ENCODE measurements at places on chromosomes 12 and 14. TPM values are rescaled to one million over a fixed set of nuclear protein-coding genes. Genes with fewer than 3 reads are reported as not detected.
A peak's percentile ranks its signal among the peaks of the same experiment; 100 is the strongest.

DNA sequence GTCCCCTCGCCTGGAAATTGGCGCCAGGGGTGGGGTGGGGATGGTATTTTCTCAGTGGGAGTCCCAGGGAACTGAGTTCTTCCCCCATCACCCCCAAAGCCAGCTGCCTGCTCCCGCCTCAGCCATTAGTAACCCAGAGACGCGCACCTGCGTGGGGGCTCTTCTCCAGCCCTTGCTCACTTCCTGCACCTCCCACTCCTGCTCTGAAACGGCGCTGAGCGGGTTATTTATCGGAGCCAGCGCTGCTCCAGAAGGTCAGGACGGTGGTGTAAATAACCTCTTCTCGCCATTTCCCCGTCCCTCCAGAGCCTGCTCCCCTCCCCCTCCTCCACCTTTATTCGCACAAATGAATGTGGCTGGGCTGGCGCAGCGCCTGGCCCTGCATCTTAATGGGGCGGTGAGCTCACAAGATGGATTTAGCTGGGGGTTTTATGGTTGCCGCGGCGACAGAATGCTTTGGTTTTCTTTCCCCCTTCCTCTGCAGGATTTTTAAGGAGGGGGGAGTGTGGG is 12.2 kb downstream of the GPR84 start:
- peak; percentile 79 for DNase-seq

DNA sequence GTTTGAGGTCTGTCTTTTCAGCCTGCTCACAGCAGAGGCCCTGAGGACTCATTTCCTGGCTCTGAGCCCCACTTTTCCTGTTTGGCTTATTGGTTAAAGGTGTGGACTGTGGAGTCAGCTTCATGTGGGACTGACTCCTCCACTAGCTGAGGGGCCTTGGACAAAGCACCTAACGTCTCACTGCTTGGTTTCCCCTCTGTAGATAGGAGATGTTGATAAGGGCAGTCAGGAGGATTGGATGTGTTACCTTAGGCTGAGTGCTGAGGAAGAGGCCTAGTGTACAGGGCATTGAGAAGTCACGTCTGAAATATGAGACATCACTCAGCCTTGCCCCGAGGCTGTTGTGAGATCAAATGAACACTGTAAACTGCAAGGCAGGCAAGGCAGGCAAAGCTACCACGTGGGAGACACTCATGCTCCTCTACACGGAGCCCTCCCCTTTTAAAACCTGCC is 27.1 kb upstream of the TCL1A start:
- no peak for DNase-seq

GRCh38 chr12:40436564-40436963 is 211.8 kb downstream of the LRRK2 start:
- DNase-seq: no peak

GRCh38 chr14:25411781-25412757 is 362.1 kb upstream of the STXBP6 start:
- no peak for DNase-seq

DNA sequence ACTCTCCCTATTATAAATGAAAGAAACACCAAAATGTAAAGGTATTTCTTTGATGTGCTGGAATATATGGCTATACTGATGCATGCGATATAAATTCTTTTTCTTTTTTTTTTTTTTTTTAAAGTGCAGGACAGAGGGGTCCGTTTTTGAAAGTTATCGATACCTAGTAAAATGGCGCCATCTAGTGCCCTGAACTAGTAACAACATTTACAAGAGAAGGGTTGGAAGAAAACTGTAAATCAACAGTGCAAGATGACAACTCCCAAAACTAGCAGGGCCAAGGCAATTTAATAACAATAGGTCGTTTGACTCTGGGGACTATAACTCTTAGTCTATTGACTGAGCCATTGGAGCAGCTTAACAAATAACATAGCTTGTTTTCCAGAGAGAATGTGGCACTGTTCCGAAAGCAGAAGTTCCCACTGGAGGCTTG is 137.7 kb downstream of the SPTSSA start:
- DNase-seq: peak; percentile 26

GRCh38 chr12:1691123-1692007 is 495 bp downstream of the ADIPOR2 start:
- DNase-seq: no peak

NOVA1 gene
- 2.0 TPM for polyA plus RNA-seq

DNA sequence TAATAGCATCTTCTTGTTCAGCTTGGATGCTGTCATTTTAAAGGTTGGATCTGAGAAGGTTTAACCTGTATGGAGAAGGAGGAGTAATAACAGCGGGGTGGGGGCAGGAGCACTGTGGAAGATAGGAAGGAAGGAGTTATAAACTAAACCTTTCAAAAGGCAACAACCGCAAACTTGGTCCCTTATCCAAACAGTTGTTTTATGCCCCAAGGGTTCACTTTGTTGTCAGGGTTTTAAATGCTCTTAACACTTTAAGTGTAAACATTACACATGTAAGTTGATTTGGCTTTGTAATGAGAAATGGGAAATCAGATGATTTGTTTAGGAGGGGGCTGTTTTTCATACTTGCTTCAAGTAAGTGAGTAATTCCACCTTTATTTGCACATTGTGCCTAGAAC is 3.0 kb downstream of the NPAS3 start:
- DNase-seq: no peak
